IMR-90 (cell line): ENCODE measurements at places on chromosomes 12 and 14. TPM values are rescaled to one million over a fixed set of nuclear protein-coding genes. Genes with fewer than 3 reads are reported as not detected.

DNA sequence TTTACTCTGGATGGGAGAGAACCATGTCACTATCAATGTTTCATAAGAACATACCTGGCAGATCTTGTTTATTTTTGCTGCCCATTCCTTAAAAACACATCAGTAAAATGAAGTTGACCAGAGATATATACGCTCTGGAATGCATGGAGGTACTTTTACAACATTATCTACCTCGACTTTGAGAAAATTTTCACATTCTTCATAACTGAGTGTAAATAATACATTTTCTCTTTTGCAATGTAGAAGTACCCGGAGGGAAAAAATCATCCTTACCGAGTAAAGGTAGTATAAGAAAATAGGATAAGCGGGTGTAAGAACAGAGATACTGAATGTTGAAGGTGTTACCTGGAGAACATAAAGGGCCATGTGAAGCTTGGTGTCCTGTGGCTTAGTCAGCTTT is 80.7 kb downstream of the TMEM116 start:
- H3K36me3 ChIP-seq: no peaks in the 10 kb centered on the region
- H3K27me3 ChIP-seq: no peaks in the 10 kb centered on the region
- no peaks in the 10 kb centered on the region; the same call in 1 of the 2 replicates for H3K4me1 ChIP-seq
- no peak overlapping the region for H3K4me3 ChIP-seq

DNA sequence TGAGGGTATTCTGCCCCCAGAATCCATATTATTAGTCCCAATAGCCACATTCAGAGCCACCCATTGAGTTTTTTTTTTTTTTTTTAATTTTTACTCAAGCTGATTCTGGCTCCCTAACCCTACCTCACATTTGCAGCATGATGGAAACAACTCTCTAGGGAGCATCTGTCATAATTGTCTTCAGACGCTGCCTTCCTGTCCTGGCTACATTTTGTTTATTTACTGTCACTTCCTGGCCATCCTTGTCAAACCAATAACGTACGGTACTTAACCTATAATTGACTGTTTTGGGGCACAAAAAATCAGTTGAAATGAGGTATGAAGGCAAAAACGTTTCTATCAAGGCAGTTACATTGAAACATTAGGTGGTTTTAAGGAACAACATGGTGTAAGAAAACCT is 2.1 kb downstream of the GLIPR1 start:
- H3K4me1 ChIP-seq: peaks cover 15% of the 10 kb centered on the region

- H3K4me3 ChIP-seq: no peak overlapping the region
- peaks cover 41% of the 10 kb centered on the region for H3K27me3 ChIP-seq
- H3K4me1 ChIP-seq: no peaks in the 10 kb centered on the region
- DNase-seq: no peak
- H3K36me3 ChIP-seq: no peaks in the 10 kb centered on the region
Observed at GRCh38 chr12:52524898-52525591, 4.9 kb upstream of the KRT5 start.

DNA sequence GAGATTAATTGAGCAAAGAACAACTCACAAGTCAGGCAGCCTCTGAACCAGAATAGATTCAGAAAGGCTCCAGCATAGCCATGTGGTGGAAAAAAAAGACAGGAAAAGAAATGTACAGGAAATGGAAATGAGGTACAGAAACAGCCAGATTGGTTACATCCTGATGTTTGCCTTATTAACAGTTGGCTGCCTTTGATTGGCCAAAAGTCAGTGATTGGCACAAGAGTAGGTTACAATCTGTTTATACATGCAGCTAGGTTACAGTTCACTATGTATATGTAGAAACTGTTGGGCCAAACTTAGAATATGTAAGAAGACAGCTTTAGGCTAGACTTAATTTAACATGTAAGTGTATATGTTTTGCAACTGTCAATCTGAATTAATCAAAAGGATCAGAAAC is 118.9 kb downstream of the UNC79 start:
- no peak for DNase-seq
- no peaks in the 10 kb centered on the region for H3K27me3 ChIP-seq
- no peak overlapping the region for H3K4me3 ChIP-seq
- no peaks in the 10 kb centered on the region for H3K36me3 ChIP-seq
- H3K4me1 ChIP-seq: no peaks in the 10 kb centered on the region

TMTC1 gene
- 31.9 and 36.4 TPM in 2 replicates for total RNA-seq

LRRC10 gene
- not detected in 2 replicates for total RNA-seq

GARIN6 gene
- total RNA-seq: not detected in 2 replicates
